ENCODE measurements at places on chromosomes 2 and 18.

- DNase-seq: no peak
These were observed 82.7 kb downstream of the SH3BP4 start for GRCh38 chr2:235034265-235035118.

DNA sequence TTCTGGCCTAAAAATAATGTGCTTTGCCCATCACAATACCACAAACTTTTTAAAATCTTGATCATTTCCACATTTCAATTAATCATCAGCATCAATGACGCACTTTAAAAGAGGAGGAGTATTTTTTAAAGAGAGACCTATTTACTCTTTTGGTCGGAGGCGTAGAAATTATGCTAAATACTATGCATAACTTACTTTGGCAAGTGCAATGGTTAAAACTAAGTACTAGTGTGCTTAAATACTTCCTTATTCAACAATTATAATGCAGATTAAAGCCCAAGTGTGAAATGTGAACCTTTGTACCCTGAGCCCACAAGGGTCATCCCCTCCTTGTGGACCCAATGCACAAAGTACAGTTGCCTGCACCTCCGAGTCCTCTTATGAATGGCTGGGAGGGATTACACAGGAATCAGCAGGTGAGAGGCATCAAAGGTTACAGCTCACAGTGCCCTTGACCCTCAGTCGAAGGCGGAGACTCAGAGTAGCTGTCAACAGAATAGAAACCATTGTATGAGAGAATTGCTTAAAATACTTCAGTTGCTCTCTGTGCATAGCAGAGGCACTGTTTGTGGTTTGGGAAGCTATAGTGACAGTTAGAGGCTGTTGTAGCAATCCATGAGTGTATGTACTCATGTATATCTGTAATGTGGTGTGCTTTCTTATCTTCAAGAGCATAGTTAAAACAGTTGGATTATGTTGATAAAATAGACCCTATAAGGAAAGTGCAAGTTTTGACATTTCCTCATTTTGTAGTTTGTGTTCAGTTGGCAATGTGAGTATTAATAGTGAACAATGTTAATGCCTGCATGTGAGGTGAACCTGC lies 151.7 kb upstream of the ITGA4 start:
- peak; percentile 42 for DNase-seq

DNA sequence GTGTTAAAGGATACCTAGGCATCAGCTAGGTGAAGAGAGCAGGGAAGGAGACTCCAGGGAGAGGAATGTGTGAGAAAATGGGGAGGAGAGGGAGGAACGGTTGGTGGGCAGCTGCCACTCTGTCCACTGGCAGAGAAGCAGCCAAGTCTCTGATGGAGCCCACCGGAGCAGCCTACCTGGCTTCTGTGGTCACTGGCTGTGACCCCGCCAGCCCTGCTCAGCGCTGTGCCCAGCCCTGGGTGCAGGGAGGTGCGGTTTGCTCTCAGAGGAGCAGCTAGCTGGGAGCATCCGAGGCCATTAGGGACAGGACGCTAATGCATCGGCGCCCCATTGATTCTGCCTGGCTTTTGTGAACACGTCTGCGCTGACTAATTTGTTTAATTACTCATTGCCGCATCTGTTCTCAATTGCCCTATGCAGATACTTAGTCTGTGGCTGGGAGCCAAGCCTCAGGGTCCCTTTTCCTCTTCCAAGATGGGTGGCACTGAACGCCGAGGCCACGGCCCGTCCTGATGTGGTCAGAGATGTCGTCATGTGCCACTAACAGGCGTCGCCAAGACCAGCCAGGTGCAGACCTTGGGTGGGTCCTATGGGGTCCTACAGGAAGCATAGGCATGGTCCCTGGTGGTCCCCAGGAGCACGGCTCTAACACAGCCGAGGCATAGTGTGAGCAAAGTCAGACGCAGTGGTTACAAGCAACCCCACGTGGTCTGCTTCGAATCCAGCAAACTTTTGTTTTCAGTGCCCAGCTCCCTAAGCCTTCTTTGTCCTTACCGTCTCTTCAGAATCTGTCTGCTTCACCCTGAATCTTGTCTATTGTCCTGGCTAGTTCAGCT lies 82.0 kb downstream of the RRM2 start:
- no peak for DNase-seq

DNA sequence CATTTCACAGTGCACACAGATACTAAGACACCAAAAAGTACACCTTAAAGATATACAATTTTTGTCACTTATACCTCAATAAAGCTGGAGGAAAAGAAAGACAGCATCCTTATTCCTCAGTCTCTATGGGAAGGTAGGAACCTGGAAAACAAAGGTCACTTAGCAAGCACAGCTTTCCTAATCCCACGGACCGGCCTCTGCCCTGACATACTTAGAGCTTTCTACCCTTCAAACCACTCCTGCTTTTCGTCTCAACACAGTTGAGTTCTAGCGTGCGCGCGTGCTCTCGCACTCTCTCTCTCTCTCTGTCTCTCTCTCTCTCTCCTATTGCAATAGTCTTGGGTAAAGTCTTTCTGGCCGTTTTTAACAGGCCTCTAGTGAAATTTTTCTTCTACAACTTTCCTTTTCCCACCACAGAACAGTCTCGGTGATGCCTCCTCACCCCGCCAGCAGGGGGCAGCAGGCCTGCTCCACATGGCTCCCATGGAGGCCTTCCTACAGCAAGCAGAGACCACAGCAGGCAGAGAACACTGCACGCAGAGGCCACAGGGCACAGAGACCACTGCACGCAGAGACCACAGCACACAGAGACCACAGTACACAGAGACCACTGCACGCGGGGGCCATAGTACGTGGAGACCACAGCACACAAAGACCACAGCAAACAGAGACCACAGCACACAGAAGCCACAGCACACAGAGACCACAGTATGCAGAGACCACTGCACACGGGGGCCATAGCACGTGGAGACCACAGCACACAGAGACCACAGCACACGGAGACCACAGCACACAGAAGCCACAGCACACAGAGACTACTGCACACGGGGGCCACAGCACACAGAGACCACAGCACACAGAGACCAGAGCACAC lies 106.9 kb downstream of the FBXO15 start:
- peak; percentile 72 for DNase-seq

DNA sequence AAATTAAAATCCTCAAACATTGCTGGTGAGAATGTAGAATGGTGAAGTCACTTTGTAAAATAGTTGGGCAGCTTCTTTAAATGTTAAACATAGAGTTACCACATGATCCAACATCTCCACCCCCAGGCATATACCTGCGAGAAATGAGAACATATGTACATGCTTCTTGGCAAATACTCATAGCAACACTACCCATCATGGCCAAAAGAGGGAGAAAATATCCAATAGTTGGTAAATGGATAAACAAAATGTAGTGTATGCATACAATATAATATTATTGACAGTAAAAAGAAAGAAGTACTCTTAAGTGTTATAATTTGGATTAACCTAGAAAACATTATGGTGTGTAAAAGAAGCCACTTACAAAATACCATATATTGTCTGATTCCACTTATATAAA lies 185.9 kb downstream of the CDH7 start:
- no peak for DNase-seq

- no peak for DNase-seq
These were observed 64.6 kb downstream of the DSEL start for GRCh38 chr18:67451960-67452359.

DNA sequence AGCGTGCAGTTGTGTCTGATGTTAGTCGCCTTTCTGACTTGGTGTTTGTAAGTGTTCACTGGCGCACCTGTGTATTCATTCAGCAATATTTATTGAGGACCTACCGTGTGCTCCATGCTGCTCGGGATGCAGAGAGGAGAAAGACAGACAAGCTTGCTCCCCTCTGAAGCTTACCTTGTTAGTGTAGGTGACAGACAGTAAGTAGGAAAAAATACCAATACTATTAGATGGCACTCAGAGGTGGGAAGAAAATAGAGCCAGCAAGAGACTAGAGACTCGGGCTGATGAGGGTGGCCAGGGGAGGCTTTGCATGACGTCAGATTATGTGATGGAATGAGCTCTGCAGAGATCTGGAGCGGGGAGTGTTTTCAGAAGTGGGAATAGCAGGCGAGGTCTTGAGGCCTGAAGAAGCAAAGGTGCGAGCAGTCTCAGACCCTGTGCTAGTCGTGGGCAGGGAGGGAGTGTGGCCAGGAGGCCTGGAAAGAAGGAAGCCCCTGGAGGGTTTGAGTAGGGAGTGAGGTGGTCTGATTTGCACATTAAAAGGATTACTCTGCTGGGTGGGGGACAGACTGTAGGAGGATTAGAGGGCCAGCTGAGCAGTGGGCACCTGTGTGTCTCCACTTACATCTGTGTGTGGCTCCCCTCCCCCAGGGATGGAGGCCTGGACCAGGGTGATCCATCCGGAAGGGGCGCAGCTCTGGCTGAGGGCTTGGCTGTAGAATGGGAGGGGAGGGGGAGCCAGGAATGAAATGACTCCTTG lies 11.8 kb downstream of the MTCL1 start:
- DNase-seq: peak; percentile 15

DNA sequence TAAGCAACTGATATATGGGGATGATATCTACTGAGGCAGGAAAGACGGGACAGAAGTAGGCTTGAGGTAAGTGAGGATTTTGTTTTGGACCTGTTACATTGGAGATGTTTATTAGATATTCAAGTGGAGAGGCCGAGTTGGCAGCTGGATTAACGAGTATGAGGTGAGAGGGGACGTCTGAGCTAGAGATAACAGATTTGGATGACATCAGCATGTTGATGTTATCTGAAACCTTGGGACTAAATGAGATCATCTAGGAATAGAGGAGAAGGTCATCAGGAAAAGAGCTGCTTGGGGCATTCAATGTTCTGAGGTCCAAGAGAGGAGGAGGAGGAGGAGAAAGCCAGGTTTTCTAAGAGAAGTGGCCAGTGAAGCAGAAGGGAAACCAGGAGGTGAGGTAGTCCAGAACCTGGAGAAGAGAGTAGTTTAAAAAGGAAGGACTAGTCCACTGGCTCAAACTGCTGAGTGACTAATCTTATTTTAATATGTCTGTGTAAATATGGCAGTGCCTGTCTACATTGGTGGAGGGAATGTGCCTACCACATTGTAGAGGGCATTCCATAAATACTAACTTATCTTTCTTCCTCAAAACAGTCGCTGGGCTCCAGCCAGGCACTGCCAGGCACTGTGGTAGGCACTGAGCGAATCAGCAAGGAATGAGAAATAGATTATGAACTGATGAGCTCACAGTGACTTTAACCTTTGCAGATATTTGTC lies 488.3 kb downstream of the DLGAP1 start:
- DNase-seq: no peak

GRCh38 chr2:219457784-219458369 lies 23.2 kb downstream of the SPEG start:
- no peak for DNase-seq

DNA sequence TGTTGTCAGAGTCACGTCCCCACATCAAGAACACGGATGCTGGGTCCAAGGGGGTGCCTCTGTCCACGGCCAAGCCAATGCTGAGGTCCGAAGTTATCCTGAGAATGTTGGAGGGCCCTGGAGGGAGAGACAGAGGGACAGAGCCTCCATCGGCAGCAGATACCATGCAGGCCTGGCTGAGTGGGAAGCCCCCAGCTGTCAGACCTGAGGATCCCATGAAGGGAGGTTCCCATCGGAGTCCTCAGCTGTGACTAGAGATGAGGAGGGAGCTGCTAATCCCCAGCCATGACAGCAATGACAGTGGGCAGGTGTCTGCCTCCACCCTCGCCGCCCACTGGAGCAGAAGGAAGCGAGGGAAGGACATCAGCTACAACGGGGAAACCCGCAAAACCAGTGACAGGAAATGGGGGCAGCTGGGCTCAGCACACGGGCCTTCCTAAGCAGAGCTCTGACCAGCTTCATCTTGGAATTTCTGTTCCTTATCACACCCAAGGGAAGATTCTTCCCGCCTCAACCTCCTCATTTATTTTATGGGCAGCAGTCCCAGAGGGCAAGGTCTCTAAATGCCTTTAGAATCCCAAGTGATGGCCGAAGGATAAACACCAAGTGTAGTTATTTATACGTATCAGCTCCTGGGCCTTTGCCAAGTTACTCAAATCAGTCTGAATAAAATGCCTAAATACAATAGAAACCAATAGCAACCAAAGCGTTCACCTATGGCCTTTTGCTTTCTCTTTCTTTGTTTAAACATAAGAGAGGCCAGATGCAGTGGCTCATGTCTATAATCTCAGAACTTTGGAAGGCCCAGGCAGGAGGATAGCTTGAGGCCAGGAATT lies 32.2 kb downstream of the FAM178B start:
- DNase-seq: peak; percentile 57

GRCh38 chr2:144217853-144218633 lies 301.9 kb downstream of the ZEB2 start:
- DNase-seq: no peak

- no peak for DNase-seq
These were observed 105.5 kb downstream of the NRP2 start for GRCh38 chr2:205787761-205788160.

DNA sequence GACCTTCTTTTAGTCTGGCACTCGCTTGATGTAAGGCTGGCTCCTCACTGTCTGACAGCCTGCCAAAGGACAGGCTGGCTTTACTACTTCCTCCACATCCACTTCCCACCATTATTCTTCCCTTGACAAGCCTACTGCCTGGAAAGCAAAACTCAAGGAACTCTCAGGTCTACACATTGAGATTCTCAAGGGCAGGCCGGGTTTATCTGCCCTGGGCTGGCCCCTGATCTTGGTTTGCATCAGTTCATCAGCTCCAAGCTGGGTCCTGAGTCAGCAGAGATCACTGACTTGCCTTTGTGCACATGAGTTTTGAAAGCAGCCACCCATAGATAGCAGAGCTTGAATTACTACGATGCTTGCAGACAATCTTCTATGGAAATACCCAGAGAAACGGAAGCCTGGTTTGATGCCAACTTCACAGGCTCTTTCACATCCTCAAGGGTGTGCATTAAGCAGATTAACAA lies 53.9 kb downstream of the KCTD18 start:
- no peak for DNase-seq

GRCh38 chr2:231531883-231532755 lies 1.9 kb upstream of the NMUR1 start:
- no peak for DNase-seq

DNA sequence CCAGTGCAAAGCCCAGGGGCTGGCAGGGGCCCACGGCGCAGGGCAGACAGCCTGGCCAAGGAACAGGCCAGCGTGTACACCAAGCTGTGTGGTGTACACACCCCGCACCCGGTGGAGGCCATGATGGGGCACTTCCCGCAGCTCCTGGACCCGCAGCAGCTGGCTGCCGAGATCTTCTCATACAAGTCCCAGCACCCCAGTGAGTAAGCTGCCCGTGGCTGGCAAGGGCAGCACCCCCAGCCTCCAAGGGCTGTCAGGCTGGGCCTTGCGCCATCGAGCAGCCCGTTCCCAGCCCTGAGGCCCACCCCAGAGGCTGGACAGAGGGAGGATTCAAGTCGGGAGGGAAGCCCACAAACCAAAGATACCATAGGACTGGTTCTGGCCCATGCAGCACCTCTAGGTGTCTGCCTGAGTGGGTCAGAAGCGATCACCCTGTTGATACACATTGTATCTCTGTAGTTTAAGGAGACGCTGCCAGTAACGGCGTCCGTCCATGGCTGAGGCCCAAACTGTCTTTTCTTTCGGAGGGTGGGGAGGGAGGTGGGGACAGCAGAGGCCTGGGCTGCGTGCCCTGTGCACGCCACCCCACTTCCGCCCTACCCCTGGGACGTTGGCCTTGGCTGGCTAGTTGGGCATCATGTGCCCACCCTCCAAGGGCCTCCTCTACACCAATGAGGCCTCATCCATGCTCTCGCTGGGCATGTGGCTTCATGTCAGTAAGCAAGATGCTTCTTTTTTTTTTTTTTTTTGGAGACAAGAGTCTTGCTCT lies 16.8 kb upstream of the MTERF4 start:
- DNase-seq: no peak

GRCh38 chr2:241842620-241843211 lies 16.0 kb downstream of the PDCD1 start:
- no peak for DNase-seq

GRCh38 chr18:21439431-21439846 lies 161.1 kb downstream of the ESCO1 start:
- DNase-seq: no peak

GRCh38 chr2:64221935-64222334 lies 77.7 kb upstream of the PELI1 start:
- DNase-seq: no peak

Data from HAP-1 (cell line).